NCI-H1694 (cell line): ENCODE measurements at places on chromosomes 5 and 9.
A peak's percentile ranks its signal among the peaks of the same experiment; 100 is the strongest.

DNA sequence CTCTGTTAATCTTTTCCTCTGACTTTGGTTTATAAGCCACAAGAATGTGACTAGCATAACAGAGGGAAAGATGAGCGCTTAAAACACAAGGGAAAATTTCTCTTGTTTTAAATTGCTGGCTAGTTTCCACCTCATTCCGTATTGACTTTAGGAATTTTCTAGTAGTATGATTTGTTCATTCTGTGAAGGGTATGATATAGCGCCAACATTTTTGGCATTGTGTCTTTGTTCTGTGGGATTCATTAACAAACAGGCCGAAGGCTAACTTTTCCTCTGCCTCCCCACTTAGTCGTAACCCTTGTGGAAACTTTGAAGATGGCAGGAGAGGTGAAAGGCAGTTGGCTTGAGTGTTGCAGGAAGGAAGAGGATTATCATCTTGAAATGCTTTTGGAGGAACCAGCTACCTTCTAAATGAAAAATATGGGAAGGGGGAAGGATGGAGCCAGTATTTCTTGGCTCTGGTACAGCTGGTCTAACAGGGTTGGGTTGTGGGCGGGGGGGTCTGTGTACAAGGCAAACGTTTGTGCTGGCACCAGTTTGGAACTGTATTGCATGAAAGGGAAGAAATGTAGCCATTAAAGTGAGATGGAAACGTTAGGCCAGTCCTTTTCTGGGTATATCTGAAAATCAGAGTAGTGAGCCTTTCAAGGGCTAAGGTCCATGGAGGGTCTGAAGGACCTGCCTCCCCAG, 21.5 kb upstream of the DMRT2 start:
- no peak for DNase-seq

GRCh38 chr5:74430631-74431289, 209.8 kb downstream of the ENC1 start:
- no peak for DNase-seq

- no peak for DNase-seq
These were observed 3.8 kb upstream of the COL27A1 start for GRCh38 chr9:114151426-114151956.

DNA sequence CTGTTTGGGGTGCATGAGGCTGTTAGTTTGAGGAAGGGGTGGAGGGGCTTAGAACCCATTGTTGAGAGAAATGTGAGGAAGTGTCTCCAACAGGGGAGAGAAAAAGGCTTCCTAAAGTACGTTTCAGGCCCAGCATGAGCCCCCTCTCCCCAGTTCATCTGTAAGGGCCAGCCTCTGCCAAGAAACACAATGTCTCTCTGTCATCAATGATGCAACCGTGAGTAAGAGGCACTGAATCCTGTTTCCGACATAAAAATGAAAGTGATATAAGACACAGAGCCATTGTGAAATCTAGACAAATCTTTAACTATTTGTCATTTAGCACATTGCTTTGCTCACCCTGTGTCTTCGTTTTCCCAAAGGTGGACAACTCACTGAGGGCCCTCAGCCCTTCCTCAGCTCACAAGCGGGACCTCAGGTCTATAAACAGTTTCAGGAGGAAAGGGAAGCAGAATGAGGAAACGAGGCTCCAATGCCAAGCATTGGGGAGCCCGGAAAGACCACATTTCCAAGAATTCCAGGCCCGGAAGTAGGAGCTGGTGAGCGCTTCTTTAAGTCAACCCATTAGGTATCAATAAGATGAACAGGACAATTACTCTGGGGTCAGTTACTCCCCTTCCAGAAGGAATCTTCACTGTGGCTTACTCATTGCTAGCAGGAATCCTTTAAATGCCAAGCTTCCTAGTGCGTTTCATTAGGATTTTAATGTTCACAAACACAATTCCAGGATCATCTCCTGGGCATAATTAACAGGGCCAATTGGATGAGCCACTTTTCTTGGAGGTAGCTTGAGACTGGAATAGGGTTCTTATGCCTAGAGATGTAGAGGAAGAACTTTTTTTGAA, 59.0 kb upstream of the KLF4 start:
- no peak for DNase-seq

DNA sequence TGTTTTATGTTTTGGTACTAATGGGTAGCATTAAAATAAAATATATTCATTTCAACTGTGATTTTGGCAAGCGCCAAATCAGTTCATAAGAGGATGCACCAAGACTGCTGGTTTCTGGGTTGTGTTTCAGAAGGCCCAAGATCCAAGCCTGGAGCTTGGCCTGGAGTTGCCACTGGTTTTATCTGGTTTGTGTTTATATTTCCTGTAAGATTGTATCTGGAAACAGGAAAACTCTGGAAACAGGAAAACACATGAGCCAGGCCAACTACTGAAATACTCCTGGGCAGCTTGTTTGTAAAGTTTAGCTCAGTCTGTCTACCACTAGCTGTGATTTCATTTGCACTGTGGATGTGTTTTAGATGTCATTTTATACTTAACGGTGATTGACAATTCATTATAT, 5.5 kb downstream of the FSTL4 start:
- DNase-seq = no peak

DNA sequence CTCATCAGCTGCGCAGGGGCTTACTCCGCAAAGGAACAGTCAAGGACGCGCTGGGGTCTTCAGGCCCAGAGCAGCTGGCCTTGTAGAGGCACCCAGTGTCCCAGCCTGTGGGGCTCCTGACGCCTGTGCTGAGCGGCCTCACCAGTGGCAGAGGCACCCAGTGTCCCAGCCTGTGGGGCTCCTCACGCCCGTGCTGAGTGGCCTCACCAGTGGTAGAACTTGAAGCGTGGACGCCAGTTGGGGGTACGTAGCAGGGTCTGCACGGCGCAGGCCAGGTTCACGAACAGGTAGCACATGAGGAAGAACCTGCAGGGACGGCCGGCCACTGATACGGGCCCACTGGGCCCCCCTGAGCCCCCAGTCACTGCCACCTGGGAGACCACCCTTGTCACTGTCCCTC, 35.9 kb downstream of the SLC12A7 start:
- DNase-seq = no peak

DNA sequence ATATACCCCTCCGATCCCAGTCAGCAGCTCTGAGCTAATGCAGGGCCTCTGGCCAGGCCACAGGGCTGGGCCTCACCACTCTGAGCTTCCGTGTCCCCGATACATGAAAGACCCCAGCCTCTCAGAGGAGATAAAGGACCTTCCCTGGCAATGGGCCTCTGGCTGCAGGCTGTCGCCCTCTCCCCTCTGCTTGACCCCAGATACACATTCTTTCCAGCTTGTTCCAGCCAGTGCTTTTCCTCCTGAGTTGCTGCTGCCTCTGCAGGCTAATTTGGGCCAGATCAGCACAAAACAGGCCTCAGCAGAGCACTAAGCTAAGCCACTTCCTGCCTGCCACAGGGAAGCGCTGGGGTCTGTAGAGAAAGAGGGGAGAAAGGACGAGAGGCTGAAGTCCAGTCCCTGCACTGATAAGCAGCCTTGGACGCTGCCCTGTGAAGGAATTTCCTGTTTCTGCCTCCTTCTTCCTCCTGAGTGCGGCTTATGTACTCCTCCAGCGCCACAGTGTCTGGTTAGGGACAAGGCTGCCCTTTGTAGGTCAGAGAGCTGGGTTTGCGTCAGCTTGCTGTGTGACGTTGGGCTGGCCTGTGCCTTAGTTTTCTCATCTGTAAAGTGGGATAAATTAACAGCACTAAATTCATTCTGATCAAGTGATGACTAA, 73.0 kb upstream of the IL17B start:
- DNase-seq = no peak

GRCh38 chr5:100306000-100306399, 229.2 kb upstream of the FAM174A start:
- no peak for DNase-seq

- no peak for DNase-seq
These were observed 16.5 kb downstream of the GAPT start for GRCh38 chr5:58507715-58508114.

DNA sequence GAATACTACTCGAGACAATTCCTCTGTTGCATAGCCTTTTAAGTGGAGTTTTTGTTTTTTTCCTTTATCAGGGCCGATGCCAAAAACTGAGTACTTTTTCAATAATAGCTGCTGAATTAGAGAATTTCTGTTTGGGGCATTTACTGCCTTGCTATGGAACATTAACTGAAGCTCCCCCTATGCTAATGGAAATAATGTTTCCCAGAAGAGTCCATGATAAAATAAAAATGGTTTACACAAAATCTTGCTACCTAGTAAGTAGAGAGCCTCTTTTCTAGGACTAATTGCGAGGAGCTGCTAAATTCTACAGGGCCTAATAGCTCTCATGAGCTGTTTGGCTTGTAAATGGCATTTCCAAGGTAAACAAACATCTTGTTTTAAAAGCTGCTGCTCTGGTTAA, 128.2 kb upstream of the MYO10 start:
- DNase-seq = no peak

DNA sequence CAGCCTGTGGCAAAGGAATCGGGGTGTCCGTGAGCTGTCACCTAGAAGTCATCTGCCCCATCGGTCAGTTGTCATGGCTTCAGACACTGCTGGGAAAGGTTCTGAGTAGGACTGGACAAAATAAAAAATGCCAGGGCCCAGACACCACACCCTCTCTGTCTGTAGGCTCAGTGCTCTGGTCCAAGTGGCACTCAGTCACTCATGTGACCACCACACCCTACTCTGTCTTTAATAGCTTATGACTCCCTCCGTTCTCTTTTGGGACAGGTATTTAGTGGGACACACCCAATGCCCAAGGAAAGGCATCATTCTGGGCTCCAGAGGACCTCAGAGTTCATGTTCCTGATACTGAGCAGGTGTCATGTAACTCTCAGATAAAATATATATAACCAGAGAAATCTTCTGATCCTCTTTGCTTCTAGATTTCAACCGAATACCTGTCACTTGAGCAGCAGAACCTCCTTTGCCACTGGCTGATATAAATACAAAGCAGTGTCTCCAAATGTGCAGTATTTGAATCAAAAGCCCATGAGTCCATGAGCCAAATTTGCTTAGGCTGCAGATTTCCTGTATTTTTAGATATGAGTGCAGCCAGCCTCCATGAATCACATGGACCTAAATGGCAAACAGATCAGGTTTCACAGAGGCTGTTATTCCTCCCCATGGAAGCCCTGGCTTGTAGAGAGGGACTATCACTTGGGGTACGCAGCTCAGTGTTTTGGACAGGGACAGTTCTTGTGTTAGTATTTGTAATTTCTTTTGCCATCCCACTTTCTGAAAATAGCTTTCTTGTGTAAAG, 272.0 kb downstream of the ARHGAP26 start:
- peak; percentile 61 for DNase-seq

DNA sequence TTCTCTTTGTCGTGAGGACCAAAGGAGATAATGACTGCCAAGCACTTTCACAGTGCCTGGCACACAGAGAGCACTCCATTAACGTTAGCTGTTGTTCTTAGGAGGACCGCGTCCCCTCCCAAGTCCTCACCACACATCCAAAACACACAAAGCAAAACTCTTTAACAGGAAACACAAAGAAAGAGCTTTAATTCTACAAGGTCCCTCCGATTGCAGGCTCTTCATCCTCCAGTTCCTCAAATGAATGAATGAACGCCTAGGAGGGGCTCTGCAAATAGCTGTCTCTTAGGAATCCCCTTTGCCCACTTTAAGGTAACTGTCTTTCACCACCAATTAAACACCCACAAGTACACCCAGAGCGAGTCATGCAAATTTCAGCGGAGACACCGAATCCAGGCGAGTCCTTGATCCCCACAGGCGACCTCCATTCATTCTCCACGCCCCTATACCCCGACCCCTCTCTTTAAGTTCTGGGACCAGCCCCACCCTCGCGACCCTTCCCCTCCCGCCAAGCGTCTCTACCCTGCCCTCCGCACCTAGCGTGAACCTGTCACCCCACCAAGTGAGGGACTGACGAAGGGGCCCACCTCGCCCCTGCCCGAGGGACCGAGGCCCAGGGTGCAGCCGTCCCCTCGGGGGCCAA, 644 bp downstream of the TSC1 start:
- no peak for DNase-seq

GRCh38 chr9:92804727-92805126, 40.1 kb upstream of the BICD2 start:
- DNase-seq = no peak

DNA sequence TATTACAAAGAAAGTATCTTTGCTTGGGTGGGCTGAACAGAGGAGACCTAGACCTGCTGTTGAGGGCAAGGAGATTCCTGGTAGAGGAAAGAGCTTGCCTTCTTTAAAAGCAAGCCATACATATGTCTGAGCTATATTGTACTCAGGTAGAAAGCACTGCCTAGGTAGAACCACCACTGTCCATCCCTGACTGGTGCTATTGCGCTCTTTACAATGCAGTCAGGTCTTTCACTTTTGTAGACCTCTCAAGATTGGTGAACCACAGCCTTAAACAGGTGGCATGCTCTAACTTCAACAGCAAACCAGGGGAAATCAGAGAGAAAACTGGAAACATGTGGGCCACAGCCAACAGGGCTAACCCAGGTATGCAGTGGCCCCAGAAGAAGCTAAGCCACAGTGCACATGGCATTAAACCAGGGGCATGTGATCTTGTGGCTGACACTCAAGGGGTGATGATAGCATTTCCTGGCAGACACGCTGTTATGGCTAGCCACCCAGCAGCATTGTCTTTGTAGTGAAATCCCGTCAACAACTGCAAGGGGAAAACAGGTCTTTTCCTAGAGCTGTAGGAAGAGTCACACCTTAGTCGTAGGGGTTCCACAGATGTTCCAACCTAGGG, 253.9 kb upstream of the PCSK5 start:
- DNase-seq = no peak

DNA sequence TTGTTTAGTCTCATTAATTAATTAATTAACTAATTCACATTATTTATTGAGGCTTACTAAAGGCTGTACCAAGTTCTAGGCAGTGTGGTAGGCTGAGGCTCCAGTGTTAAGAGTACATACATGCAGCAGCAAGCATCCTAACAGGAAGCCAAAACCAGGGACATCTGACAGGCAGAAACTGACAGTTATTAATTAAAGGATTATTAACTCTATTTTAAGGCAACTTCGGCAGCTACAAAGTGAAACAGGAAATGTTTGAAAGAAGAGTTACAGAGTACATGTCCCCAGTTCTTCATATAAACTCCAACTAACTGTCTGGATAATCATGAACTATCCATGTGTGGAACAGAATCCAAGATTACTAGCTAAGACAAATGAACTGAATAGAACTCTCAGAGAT, 39.3 kb upstream of the GABRB2 start:
- no peak for DNase-seq
